ENCODE measurements at places on chromosomes 11 and 22.

DNA sequence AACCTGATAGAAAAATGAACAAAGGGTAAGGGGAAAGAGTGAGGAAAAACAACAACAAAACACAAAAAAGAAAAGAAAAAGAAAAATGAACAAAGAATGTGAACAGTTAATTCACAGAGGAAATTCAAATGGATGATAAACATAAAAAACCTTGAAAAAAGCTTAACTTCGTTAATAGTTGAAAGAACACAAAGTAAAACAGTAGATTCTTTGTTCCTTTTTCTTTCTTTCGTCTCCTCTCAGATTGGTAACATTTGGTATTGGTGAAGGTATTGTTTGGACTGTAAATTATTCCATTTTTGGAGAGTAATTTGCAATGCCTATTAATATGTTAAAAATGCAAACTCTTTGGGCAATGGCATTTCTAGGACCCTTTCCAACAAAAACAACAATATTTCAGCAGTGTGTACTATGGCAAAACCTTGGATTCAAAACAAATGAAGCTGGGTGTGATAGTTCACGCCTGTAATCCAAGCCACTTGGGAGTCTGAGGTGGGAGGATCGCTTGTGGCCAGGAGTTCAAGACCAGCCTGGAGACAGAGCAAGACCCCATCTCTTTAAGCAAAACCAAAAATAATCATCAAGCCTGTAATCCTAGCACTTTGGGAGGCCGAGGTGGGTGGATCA is 3.3 kb upstream of the BACE1 start:
- DNase-seq: no peak

GRCh38 chr11:96863520-96863919 is 473.7 kb downstream of the JRKL start:
- DNase-seq: no peak

- DNase-seq: no peak
Observed at GRCh38 chr11:15223318-15223717, 108.6 kb downstream of the INSC start.

DNA sequence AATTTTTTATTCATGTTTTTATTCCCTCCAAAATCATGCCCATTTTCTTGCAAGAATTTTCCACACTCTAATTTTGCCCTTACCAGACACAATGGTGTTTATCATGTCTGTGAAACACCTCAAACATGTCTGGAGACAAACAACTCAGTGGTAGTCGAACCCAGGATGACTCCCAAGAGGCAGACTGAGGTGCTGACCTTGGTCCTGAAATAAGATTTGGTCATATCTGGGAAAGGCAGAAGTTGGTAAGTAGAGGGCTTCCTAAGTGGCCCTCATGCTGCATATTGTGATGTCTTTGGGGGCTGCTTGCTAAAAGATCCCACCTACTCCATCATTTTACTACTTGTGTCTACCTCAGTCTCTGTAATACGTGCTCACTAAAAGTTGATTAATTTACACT is 369.4 kb upstream of the ISX start:
- no peak for DNase-seq

DNA sequence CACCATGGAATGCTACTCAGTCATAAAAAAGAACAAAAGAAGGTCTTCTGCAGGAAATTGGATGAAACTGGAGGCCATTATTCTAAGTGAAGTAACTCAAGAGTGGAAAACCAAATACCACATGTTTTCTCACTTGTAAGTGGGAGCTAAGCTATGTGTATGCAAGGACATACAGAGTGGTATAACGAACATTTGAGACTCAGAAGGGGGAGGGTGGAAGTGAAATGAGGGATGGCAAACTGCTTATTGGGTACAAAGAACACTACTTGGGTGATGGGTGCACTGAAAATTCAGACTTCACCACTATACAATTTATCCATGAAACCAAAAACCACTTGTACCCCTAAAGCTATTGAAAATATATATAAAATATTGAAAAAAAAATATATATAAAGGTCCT is 13.4 kb upstream of the CAT start:
- no peak for DNase-seq

DNA sequence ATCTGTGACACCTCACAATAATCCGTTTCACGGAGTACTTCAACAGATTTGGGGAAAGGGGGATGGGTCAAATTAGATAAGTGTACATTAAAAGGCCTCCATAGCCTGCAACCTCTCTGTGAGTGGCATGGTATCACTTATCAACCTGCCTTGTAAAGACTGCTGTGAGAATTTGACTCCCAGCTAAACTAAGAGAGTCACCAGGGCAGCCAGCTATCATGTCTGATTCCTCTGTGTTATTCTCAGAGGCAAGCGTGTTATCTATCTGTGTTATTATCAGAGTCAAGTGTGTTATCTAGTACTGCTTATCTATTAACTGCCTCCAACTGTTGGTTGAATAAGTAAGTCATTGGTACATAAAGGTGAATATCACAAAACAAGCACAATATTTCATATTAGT is 4.1 kb upstream of the FAM83F start:
- no peak for DNase-seq

DNA sequence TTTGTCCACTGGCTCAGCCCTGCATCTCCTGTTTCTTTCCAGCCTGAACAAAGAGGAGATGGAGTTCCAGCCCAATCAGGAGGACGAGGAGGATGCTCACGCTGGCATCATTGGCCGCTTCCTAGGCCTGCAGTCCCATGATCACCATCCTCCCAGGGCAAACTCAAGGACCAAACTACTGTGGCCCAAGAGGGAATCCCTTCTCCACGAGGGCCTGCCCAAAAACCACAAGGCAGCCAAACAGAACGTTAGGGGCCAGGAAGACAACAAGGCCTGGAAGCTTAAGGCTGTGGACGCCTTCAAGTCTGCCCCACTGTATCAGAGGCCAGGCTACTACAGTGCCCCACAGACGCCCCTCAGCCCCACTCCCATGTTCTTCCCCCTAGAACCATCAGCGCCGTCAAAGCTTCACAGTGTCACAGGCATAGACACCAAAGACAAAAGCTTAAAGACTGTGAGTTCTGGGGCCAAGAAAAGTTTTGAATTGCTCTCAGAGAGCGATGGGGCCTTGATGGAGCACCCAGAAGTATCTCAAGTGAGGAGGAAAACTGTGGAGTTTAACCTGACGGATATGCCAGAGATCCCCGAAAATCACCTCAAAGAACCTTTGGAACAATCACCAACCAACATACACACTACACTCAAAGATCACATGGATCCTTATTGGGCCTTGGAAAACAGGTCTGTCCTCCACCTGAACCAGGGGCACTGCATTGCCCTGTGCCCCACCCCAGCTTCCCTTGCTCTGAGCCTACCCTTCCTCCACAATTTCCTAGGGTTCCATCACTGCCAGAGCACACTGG is 5.0 kb downstream of the FTH1 start:
- DNase-seq: no peak

- no peak for DNase-seq
Observed at GRCh38 chr11:102177974-102178631, 67.9 kb downstream of the YAP1 start.

GRCh38 chr22:49983148-49984042 is 22.8 kb downstream of the PIM3 start:
- DNase-seq: no peak

DNA sequence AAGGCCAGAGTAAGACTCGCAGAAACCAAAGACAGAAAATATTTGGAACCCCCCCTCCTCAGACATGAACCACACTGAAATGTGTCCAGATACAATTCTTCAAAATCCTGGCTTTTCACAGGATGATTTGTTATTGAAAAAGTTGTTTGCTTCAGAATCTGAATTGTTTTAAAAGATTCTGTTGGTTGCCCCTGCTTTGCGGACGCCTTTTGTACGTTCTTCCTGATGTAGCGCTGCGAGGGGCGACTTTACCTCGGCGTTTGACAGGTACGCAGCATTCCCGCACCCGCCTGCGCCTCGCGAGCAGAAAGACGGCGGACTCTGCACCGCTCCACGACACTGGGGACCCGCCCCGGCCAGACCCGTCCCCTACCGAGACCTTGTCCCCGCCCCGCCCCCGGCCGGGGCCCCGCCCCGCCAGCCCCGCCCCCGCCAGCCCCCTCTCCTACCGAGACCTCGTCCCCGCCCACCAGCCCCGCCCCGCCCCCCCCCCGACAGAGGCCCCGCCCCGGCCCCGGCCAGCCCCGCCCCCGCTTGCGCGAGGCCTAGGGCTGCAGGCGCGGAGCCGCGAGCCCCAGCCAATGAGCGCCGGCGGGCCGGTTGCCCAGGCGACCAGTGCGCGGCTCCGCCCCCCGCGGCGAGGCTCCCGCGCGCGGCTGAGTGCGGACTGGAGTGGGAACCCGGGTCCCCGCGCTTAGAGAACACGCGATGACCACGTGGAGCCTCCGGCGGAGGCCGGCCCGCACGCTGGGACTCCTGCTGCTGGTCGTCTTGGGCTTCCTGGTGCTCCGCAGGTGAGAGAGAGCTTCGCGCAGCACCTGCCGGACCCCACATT is at the start of gene GLB1L2:
Gene GLB1L2, plus strand, starts transcription at position 635 of the 835 bp plus-strand sequence. Its CDS starts 74 bp downstream, at position 709.
- DNase-seq: peak; percentile 78

- DNase-seq: no peak
Observed at GRCh38 chr22:27134315-27134701, 476.9 kb downstream of the MIAT start.

DNA sequence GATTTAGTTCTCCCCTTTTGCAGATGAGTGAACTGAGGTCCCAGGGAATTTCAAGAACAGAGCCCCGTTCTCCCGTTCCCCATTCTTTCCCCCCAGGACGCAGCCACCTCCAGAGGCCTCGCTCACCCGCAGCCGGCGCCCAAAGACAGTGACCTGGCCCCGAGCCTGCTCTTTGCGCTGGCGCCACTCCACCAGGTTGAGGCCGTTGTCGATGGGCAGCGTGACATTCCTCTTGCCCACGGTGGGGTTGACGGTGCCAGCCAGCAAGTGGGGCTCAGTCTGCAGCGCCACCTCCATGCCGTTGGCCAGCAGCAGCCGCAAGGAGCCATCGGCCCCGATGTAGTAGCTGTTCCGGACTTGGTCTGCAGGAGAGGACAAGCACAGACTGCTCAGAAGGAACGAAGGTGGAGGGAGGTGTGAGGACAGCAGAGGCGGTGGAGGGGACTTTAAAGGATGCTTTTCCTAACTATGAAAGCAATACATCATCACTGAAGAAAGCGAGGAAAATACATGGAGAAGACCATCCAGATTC is 101.4 kb upstream of the NARS2 start:
- DNase-seq: no peak

- DNase-seq: no peak
Observed at GRCh38 chr11:69485337-69486041, 4.0 kb downstream of the LINC01488 start.

DNA sequence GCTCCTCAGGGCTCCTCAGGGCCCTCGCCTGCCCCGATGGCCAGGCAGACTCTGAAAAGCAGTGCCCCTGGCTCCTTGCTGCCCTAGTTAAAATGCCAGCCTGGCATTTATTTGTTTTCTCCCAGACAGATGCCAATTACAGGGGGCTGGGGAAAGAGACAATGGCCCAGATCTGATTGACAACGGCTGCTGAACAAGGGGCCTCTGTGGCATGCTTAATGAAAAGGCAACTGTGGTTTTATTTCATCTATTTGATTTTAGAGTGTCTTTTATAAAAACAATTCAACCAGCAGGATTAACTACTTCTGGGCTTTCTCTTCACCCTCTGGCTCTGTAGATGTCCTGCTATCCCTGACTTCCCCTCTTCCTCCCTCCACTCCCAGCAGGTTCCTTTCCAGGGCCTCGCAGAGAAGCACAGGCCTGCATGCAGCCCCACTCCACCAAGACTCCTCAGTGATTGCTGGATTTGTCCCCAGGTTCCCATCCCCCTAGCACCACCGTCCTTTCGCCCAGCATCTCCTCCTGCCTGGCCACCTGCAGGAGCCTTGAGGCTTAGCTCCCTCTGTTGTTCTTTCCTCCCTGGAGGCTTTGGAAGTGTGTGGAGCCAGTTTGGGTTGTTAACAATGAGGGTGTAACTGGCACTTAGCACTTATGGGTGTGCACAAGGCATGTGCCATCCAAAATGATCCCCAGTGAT is 171.1 kb downstream of the TENM4 start:
- DNase-seq: no peak

- DNase-seq: no peak
Observed at GRCh38 chr11:117606211-117606610, 190.8 kb downstream of the DSCAML1 start.

GRCh38 chr11:132318421-132319157 is 948.2 kb downstream of the NTM start:
- no peak for DNase-seq

DNA sequence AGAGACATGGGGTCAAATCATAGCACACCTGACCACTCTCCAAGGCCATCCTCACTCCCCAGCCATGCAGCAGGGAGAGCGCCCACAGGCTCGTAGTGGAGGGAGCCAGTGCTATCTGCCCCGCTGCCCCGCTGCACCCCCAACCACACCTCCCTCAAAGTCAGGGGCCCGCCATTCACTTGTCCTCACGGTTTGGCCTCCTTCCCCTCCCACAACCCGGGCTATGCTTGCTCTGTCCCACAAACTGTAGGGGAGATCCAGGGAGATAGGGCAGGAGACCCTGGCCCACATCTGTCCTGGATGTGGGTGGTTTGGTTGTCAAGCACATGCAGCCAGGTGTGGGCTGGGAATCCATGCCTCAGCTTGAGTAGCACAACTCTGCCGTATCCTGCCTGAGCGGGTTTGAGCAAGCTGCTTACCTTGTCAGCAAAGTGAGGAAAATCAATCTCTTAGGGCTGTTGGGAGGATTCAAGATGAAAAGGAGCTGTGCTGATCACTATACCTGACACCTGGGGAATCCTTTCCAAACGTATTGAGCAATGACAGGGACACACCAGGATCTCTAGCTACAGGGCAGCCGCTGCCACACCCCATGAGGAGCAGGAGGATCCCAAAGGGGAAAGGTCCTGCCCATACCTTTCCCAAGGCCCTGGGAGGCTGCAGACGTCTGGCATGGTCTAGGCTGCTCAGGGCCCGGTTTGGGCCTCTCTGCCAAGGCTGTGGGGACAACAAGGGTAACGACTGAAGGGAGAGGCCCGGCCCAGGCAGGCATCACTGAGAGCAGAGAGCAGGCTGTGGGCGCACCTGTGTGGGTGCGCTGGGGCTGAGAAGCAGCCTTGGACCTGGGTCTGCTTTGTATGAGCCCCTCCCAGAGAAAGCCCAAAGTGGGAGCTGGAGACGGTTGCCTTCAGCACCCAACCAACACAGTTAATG is 23.3 kb downstream of the KCNJ5 start:
- no peak for DNase-seq

DNA sequence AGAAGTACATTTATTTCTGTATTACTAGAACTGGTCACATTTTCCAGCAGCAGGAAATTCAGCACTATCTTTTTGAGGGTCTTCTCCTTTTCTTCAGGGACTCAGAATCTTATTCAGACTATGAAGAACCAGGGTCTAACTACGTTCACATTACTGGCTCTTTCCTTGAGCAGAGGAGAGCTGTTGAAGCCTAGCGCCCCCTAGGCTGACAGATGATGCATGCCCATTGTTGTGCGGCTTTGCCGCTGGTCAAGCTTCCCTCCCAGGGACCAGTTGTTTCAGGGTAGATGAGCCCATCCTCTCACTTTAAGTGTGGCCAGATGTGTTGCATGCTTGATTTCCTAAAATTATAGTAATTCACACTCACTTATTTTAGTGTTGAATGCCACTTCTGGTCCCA is 168.2 kb upstream of the PDGFD start:
- DNase-seq: no peak

All from activated T-helper 1 cell treated with Interleukin-2 at 50 U/mL for 16 hours (primary cell).